Hematopoietic multipotent progenitor cell treated with erythropoietin and hydrocortisone succinate and interleukin-3 and kit ligand, for 4 days (in vitro differentiated cells): ENCODE measurements at places on chromosomes 6 and 20.

DNA sequence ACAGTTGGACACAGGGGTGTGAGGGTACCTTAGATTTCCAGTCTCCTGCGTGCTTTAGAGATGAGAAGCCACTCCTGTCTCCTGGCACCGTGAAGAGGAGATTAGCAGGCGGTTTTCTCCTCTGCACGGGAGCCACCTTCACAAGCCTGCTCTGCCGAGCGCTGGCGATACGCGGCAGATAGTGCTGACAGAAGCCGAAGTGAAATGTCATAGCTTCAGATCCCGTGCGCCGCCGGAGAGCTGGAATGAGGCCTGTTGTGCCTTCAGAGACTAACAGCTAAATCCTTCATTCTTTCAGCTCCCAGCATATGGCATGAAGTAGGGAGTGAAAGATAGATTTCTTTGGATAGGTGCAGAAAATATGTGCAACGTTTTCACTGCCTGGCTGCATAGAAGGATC is 371.0 kb downstream of the TAF4 start:
- DNase-seq, result no peak

- no peak for DNase-seq
Measured at GRCh38 chr20:18639501-18639979, 51.7 kb downstream of the DTD1 start.

DNA sequence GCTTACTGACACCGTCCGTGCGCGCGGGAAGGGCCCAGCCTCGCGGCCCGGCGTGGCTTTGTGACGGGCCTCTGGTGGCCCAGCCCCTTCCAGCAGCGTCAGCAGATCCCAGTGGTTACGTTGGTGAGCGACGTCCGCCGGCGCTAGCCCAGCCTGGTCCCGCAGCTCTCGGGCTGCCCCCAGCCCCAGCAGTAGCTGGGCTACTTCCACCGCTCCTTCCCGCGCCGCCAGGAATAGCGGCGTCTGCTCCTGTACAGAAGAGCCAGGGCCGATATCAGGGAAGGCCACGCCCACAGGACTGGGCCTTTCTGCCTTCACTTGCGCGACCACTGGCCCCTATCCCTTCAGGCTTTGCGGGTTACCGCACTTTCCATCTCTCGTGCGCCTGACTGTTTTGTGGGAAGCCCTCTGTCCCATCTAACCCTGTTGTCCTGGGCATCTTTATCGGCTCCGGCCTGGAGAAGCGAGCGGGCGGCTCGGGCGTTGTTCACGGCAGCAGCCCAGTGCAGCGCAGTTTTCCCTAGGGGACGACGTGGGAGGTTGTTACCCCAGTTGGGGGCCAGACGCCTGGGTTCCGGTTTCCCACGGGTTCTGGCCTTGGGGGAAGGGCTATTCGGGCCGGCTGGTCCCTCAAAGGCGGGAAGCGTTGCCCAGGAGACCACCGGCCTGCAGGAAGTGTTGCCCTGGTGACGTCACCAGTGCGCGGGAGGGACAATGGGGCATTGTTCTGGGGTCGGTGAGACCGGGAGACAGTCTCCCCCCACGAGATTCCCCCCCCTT is 3.6 kb upstream of the GPSM3 start:
- peak; percentile 89 for DNase-seq

DNA sequence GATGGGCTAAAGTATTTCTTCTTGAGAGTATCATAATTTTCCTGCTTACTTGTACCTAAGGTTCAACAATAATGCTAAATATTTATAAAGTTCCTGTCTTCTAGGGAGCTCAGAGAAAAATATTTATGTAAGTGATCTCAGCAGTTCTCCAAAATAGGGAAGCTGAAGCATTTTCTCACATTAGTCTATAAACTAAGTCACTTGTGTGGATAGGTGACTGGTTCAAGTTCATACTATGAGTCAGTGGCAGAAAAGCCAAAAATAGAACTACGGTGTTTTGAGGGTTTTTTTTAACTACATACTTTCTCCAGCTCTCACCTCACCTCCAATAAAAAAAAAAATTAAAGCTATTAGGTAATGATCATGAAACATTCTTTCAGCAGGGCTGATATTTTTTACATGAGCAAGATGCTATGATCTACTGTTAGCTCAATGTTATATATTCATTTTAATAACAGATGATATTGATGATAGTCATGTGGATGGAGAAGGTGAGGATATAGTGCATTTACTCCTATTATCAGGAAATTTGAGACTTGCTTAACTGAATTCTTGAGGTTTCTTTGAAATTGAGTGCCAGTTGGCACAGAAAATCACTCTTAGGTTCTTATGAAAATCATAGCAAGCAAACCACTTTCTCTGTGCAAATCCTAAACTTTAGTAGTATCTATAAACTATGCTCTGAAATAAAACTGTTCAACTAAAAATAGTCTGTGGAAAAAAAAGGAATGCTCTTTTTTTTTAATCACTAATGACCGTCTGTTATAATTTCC is 4.1 kb upstream of the MOXD1 start:
- DNase-seq, result no peak

GRCh38 chr20:2902291-2902690 is 29.0 kb downstream of the PTPRA start:
- no peak for DNase-seq

GRCh38 chr6:137522198-137522798 is 28.1 kb upstream of the OLIG3 start:
- no peak for DNase-seq

DNA sequence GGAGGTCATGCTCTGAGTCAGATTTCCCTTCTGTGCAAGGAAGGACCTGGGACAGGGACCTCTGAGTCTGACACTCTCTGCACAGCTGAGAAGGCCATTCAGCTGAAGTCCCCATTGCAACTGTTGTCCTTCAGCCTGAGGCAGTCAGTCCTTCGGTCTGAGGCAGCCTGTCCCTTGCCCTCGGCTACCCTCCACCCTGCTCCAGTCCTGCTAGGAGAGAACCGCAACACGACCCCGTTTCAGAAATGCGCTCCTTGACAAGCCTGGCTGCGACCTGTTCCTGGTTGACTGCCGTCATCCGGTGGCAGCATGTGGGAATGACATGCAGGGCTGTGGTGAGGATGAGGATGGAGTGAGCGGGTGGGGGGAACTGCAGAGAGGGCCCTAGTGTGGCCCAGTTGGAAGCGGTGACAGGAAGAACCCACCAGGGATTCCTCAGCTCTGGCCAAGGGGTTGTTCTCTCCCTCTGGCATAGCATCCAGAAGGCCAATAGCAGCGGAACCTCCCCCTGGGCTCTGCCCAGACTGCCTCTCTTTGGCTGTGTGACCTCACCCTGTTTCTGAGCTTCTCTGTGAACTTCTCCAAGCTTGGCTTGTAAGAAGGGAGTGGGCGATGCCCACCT is 40.3 kb upstream of the ANGPT4 start:
- DNase-seq, result peak; percentile 85

GRCh38 chr6:43622541-43622940 is 6.5 kb downstream of the GTPBP2 start:
- DNase-seq, result no peak

- DNase-seq, result no peak
Measured at GRCh38 chr20:23160536-23161243, 74.6 kb upstream of the CD93 start.

GRCh38 chr6:24197892-24198291 is 71.9 kb downstream of the NRSN1 start:
- no peak for DNase-seq
